Inflammatory macrophage treated with lipopolysaccharide for 1 hour (primary cell): ENCODE measurements at places on chromosomes 7 and 10.
A peak's percentile ranks its signal among the peaks of the same experiment; 100 is the strongest.

DNA sequence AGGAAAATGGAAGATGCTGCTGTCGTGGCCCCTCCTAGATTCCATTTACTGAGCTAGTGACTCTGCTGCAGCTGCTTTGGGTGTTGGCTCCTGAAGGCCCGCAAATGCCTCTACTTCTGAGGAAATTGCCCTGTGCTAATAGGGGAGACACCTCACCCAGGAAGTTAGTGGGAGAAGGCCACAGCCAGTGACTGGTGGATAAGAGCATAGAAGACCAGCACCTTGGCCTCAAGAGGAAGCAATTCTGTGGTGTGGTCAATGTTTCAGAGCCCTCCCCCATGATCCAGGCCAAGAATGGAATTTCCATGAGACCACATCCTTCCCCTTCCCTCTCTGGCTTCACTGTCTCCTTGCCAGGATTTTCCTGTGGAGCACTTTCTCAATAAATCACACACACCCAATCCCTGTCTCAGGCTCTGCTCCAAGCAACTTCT, 25.0 kb upstream of the FZD1 start:
- DNase-seq: peak; percentile 91

- peak; percentile 53 for DNase-seq
Measured at GRCh38 chr7:24834128-24834798, 77.0 kb upstream of the GSDME start.

- DNase-seq: no peak
Measured at GRCh38 chr10:15363031-15363430, 8.1 kb downstream of the FAM171A1 start.

DNA sequence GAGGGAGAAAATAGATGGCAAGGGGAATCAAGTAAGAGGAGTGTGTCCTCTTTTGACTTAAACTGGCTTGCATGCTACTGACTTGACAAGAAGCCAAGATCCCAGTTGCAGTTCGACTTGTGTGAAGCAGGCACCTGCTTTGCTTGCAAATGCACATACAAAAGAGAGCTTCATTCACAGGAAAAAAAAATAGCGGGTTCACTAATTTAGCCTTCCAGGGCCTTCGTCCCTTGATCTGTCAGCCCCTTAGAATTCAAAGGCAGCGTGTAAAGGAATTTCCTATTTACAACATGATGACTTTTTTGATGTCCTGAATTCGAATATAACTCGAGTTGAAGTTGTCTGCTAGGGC, 192.1 kb downstream of the CELF2 start:
- no peak for DNase-seq

DNA sequence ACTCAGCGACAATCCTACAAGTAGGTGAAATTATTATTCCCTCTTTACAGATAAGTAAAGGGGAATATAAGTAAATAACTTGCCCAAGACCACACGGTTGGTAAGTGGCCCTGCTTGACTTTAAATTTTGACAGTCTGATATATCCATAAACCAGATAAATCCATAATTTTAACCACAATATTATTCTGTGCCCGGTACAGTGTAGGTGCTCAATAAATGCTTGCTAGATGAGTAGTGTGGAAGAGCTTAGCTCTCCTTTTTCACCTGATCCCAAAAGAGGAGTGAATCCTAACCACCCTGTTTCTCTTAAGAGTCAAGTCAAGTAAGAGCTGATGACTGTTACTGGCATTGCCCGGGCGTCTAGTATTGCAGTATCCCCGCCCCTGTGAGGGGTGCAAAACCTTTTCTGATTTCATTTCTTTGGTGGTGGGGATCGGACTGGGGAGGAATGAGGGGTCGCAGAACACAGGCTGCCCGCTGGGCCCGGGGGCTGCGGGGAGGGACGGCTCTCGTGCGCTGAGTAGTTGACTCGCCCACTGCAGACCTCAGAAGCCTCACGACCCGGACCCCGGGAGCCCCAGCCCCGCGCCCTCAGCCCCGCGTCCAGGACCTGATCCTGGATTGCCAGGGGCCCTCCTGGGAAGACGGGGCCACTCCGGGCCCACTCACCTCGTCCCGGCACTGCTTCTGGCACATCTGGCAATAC, 490 bp downstream of the KIN start:
- peak; percentile 9 for DNase-seq
